ENCODE measurements at places on chromosomes 16 and 17.

DNA sequence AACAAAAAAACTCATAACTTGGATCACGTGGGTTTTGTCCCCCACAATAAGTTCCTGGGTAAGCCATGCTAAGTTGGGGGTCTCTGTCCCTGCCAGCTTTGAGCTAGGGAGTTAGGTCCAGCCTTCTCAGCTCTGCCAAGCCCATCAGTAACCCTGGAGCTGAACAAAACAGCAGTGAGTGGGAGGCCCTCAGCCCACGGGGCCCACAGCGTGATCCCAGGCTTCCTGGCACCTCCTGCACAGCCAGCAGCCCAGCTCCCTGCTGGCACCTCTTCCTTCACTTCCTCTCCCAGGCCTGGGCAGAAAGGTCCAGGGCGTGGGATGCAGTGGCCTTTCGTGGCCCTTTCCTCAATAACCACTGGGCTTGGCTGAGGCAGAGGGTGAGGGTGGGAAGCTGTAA lies 35.5 kb upstream of the CDC42EP4 start:
- no peak for DNase-seq

DNA sequence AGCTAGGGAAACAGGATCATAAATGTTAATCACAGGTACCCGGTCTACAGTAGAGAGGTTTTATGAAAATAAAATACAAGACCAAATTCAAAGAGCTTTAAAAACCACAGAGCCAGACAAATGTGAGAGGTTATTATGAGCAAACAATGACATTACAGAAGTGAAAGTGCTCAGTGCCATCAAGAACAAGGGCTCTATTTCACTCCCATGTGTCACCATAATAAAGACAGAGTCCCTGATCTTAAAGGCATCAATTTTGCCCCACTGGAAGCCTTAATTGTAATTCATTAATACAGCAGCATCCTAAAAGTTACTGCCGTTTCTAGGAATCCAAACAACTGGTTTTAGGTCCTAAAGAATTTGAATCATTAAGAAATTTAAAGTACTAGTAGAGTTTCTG lies 43.7 kb upstream of the CDRT4 start:
- no peak for DNase-seq

DNA sequence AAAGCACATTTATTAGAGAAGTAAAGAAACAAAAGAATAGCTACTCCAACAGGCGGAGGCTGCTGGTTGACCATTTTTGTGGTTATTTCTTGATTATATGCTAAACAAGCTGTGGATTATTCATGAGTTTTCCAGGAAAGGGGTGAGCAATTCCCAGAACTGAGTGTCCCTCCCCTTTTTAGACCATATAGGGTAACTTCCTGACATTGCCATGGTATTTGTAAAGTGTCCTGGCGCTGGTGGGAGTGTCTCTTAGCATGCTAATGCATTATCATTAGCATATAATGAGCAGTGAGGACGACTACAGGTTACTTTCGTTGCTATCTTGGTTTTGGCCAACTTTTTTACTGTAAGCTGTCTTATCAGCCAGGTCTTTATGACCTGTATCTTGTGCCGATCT lies 12.2 kb upstream of the HS3ST4 start:
- DNase-seq, result no peak

- DNase-seq, result no peak
Measured at GRCh38 chr17:6608321-6608720, 32.2 kb downstream of the KIAA0753 start.

DNA sequence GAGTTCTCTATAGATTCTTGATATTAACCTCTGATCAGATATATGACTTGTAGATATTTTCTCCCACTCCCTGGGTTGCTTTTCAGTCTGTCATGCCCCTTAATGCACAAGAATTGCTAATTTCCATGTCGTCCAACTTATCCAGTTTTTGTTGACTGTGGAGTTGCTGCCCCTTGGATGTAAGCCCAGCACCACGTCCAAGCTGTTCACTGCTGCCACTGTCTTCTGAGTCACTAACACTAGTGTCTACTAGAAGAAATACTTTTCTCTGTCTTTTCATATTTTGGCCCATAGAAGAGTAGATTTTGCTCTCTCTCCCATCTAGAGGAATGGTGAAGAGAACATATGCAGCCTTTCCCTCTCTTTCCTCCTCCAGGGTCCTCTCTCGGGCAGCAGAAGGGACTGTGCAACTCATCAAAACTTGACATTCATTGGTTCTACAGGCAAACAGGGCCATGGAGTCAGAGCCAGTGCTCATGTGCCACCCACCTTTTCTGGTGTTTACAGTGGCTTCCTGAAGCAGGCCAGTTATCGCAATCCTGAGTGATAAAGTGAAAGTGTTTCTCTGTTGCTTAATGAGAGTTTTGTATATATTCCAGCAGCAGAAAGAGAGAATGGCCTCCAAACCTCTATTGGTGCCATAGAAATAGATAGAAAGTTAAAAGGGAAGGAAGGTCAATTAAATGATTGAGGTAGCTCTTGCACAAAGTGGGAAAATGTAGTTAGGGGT lies 22.6 kb upstream of the PMP22 start:
- no peak for DNase-seq

DNA sequence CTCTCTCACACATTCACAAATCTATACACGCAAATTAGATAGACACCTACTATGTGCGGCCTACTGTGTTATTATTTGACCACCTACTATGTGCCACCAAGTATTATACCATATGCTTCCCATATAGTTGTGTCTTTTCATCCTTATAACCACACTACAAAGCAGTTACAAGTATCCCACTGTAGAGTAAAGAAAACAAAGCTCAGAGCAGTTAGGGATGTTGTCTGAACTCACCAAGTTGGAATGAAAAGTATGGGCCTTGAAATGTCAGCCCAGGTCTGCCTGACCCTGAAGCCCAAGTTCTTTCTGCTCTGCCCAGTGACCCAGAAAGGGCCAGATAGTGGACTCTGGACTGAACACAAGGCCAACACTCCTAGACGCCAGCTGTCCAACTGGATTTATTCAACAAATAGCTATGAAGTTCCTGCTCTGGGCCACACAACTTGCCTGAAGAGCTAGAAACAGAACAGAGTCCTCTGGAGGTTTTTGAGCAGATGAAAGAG lies 8.5 kb downstream of the KRT37 start:
- no peak for DNase-seq

DNA sequence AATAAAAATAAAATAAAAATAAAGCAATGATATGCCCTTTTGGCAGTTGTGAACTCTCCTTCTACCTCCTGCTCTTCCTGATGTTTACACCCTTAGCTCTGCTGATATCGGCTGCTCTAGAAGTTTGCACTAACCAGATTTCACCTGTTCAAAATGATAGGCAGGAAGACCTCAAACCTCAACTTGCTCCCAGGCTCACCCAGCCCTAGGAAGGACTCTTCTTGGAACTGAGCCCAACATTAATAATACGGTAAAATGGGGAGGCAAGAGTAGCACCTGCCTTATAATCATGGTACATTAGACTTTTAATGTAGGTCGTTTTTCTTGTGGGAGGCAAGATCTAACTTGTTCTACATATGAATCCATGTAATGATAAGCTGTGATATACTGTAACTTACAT lies 61.2 kb upstream of the MED13 start:
- no peak for DNase-seq

GRCh38 chr17:77223642-77224420 lies 83.1 kb downstream of the SEC14L1 start:
- DNase-seq, result no peak

- DNase-seq, result no peak
Measured at GRCh38 chr16:85908889-85909589, 10.1 kb downstream of the IRF8 start.

- no peak for DNase-seq
Measured at GRCh38 chr17:2926019-2926650, 129.9 kb downstream of the RAP1GAP2 start.

DNA sequence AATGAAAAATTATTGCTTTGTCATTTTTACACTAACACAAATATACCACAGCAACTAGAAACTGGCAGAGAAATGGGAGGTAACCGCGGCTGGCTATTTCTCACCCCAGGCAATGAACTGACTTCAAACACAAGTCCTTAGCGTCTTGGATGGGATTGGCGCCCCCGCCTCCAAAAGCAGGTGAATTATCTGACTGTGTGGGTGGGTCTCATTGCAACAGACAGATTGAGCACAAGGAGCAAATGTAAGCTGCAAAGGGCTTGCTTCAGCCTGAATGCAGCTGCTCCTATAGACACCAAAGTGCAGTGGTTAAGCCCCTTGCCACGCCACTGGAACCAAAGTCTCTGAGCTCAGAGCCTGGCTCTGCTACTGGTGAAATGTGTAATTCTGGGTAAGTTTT lies 225.0 kb downstream of the XYLT1 start:
- no peak for DNase-seq

GRCh38 chr16:72299684-72300243 lies 127.8 kb upstream of the PMFBP1 start:
- no peak for DNase-seq

- no peak for DNase-seq
Measured at GRCh38 chr16:50603206-50604064, 55.2 kb downstream of the NKD1 start.

GRCh38 chr16:81516478-81517149 lies 72.0 kb downstream of the CMIP start:
- no peak for DNase-seq

DNA sequence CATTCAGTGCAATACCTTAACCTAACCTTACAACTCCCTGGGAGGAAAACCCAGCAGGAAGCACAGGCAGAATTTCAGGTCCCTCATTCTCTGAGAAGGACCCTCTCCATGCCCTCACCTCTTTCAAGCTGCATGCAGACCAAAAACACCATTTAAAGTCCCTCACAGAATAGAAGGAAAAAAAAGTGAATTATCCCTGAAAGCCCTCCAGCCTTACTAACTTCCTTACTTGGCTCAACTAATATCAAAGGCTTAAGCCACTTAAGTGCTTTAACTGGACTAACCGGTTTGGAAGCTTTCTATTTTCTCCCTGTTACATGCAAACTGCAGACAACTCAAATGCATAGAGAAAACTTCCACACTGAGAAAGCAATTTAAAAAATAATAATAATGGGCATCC lies 60.5 kb downstream of the ADAMTS18 start:
- no peak for DNase-seq

DNA sequence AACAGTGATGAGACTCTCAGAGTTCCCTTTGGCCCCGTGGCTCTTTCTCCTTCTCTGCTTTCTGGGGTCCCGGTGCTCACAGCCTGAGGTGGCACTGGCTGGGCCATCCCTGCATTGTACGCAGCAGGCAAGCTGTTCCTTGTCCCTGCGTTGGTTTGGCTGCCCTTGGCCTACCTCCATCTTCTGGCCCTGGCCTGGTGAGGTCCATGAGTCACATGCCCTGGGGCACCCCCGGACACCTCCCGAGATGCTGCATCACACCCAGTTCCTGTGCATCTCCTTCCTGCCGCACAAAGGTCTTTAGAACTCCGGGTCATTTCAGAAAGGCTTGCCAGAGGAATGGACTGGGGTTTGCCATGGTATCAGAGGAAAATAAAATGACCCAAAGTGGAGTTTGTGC lies 9.5 kb downstream of the SULT1A2 start:
- no peak for DNase-seq

DNA sequence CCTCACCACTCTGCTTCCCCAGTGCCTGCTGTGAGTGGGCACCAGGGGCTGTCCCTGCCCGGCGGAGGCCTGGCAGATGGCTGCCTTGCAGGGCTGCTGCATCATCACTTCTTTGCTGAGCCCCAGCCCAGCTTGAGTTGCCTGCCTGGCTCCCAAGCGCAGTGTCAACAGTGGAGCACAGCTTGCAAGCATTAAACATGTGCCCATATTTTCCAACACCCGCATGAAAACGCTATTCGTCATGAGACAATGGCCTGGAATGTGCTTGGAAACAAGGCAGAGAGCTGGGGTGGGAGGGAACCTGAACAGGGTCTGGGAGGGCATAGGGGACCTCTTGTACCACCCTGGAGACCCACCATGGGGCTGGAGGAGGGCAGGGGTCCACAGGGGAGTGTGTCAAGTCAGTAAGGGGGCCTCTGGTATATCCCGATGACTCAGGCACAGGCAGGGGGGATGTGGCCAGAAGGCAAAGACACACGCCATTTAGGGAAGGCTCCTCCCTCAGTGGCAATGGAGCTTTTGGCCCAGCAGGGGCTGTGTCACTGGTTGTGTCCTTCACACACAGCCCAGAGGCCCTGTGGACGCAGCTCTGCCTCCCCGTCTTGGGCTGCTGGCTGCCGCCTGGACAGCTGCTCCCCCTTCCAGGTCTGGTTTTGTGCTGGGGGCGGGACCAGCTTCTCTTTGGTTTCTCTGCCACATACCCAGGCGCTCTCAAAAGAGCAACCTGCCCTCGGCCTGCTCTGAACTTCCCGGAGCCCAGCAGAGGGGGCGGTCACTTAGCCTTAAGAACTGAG lies 17.4 kb upstream of the MTSS2 start:
- DNase-seq, result no peak

DNA sequence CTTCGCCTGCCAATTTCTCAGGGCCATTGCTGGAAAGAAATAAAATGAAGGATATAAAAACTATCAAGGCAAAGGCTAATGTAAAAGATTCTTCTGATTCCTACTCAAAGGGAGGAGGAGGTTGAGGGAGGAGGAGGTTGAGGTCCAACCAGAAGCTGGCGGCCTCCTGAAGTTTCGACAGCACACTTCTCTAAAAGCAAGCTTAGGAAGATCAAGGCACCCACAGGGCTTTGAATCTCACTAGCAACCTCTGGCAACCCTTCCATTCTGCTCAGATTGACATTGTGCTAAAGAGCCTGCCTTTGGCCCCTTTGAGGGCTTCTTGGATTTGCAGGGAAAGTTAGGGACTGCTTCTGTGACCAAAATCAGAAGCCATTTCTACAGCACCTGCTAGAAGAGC lies 81.5 kb upstream of the TNRC6C start:
- no peak for DNase-seq

DNA sequence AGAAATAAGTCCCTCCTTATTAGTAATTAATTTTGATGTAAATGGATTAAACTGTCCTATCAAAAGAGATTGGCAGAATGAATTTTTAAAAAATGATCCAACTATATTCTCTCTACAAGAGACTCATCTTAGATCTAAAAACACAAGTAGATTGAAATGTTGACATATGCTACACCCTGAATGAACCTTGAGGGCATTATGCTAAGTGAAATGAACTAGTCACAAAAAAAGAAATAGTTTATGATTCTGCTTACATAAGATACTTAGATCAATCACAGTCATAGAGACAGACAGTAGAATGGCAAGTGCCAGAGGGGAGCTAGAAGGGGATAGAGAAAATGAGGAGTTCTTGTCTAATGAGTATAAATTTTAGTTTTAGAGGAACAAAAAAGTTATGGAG lies 849.8 kb downstream of the CDH11 start:
- DNase-seq, result no peak
